ENCODE measurements at places on chromosomes 3 and 15. TPM values are rescaled to one million over a fixed set of nuclear protein-coding genes. Genes with fewer than 3 reads are reported as not detected.

The GP5 gene
- polyA plus RNA-seq = 0.51 TPM

The DGKG gene
- 0.93 TPM for polyA plus RNA-seq

The DUOXA1 gene
- 0.56 TPM for polyA plus RNA-seq

The TP63 gene
- 0.73 TPM for polyA plus RNA-seq

The PPP1R14D gene
- polyA plus RNA-seq = 0.61 TPM

The ADAMTS7 gene
- polyA plus RNA-seq = 21.2 TPM

The PTH1R gene
- polyA plus RNA-seq = 227 TPM

- DNase-seq = no peak
These were observed 39.5 kb downstream of the ISL2 start for GRCh38 chr15:76376029-76376428.

DNA sequence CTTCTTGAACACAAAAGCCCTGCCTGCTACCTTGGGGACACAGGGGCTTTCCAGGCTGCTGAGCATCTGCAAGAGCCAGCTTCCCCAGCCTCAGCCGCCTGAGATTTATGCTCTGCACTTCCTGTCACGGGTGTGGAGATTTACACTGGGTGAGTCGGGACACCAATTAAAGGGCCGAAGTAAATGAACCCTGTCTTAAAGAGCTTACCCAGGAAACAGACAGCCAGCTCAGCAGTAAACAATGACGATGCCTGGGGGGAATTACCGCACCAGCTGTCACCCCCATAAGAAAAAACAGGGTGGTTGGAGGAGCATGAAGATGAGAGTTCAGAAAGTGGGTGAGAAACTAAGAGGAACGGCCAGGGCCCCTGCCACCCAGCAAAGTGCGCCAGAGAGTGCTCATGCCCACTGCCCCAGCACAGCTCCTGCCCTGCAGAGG, 37.5 kb upstream of the IQSEC1 start:
- DNase-seq = peak; percentile 65

- DNase-seq = no peak
These were observed 48.0 kb downstream of the TPRA1 start for GRCh38 chr3:127542441-127542952.

DNA sequence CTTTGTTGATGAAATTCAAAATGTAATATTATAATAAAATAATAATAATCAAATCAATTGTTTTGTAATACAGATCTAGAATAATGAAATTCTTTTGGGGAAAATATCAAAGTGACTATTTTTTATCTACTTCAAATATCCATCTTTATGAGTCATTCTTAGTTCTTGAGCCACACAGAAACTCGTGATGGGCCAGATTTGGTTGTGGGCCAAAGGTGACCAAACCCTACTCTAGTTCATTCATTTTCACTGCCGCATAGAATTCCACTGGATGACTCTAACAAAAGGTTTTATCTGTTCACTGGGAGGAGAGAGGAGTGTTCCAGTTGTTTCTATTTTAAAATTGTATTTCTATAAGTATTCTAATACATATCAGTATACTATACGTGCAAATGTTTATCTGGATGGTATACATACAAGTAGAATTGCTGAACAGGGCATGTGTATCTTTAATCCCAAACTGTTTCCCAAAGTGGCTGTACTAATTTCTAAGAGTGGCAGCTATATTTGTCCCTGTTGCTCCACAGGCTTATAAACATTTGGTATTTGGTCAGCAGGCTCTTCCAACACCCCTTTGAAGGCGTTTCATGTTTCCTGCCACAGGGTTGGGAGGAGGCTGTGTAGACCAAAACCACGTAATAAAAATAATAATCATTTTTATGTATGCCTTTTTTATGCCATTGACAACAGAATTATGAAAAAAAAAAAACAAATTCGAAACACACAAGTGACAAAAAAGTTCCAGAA, 7.3 kb upstream of the RTP3 start:
- no peak for DNase-seq

DNA sequence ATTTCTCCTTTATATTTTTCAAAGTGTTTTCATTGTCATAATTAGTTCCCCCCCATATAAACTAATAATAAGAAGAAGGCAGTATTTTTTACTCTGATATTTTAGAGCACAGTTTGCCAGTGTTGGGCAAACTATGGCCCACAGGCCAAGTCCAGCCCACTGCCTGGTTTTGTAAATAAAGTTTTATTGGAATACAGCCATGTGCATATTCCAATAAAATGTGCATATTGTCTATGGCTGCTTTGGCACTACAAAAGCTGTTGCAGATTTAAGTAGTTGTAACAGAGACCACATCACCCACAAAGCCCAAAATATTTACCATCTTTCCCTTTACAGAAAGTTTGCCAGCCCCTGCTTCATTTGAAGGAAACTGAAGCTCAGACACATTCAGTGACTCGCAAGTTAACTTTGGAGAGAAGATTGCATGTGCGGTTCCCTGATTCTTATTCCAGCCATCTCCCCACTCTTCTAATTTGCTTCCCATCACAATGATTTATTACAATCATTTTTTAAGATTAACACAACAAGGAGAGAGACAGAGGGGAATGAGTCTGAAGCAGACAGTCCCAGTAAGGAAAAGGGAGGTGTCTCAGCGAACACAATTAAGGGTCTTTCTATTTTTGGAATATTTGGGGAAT, 48.9 kb downstream of the RFTN1 start:
- no peak for DNase-seq
